Right cardiac atrium (tissue), 5 donors: ENCODE measurements at places on chromosomes 2 and 18. TPM values are rescaled to one million over a fixed set of nuclear protein-coding genes. Genes with fewer than 3 reads are reported as not detected.

- DNase-seq: no peak
Observed at GRCh38 chr2:3839476-3839875, 136.1 kb downstream of the DCDC2C start.

IL36A gene
- not detected for total RNA-seq

DNA sequence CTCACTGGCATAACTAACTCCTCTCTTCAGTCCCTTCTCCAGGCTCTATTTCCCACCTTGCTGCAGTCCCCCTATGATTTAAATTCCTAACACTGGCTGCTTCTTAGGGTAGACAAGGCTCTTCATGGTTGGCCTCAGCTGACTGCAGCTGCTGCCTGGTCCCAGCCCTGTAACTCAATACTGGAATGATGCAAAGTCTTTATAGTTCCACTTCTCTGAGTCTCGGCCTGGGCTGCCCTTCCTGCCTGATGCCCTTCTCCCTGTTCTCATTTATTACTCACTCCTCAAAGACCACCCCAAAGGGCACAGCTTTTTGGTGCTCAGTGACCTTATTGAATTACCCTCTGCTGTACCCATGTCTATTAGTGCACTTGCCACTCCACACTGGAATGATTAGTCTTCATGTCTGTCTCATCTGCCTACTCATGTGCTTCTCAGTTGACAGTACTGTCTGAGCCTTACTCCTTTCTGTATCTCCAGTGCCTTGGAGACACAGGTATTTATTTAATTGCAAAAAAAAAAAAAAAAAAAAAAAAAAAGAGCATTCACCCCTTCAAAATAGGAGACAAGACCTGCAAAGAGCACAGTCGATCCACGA is 199.4 kb upstream of the REV1 start:
- DNase-seq: no peak

DNA sequence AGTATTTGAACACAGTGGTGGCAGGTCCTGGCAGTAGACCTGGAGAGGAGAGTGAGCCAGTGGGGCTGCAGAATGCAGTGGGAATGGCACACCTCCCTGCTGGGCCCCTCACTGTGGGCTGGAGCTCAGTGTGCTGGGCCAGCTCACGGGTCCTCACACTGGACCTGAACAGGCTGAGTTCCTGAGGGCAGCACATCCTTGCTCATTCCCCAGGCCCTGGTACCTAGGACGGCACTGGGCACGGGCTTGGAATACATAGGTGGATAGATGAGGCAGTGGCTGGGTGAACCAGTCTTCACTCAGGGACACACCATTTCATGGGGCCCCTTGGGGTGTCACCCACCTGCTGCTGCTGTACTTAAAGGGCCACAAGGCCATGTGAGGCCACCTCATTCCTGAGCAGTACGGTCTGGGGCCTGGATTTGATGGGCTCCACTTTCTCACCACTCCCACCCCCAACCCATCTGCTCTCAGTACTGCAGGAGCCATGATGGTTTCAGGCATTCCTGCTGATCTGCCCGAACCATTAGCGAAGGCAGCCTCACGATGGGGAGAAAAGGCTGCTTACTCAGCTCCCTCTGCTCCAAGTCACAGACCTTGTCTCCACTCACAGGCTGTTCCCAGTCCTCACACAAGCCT is 4.2 kb downstream of the TMEM177 start:
- no peak for DNase-seq

AGPS gene
- total RNA-seq: 23.9 TPM

AQP12A gene
- not detected for total RNA-seq

FIGN gene
- 9.5 TPM for total RNA-seq

- no peak for DNase-seq
Observed at GRCh38 chr2:183543222-183543621, 419.0 kb downstream of the NUP35 start.

DNA sequence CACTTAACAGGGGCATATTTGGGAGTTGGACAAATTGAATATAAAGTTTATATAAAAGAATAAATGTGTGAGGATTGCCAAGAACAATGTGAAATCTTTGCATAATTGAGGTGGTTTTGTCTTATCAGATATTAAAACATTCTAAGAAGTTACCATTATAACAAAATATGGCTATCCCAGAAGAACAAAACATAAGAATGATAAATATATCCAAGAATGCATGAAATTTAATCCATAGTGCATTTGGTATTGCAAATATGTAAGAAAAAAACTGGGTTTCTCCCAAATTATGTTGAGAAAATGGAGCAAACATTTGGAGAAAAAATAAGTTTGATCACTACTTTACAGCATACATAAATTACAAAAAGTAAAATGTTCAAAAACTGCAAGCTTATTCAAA is 562.4 kb downstream of the RNF144A start:
- DNase-seq: no peak
